ENCODE measurements at places on chromosomes 2 and 18.

GRCh38 chr2:148542614-148543013, 101.9 kb upstream of the EPC2 start:
- no peak for DNase-seq

- DNase-seq = no peak
Observed at GRCh38 chr2:227608561-227609338, 5.9 kb downstream of the SCYGR3 start.

- DNase-seq = no peak
Observed at GRCh38 chr2:150097901-150098531, 389.5 kb downstream of the RND3 start.

GRCh38 chr2:10028988-10029874, 14.1 kb upstream of the KLF11 start:
- no peak for DNase-seq

GRCh38 chr2:50529600-50530218, 502.2 kb downstream of the NRXN1 start:
- peak; percentile 31 for DNase-seq

DNA sequence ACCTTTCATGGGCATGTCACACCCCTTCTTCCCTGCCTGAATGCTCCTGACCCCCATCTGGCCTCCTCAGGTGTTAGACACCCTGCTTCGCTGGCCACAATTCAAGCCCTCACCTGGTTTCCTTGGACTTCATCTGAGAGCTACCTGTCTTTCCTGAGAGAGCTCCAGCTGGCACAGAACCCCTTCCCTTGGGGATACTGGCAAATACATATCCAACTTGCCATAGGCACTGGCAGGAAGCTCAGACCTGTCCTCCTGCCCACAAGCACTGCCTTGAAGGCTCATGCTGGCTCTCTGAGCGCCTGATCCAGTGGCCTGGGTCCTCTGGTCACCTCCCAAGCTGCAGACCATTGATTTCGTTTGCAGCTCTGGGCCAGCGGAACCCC, 74.1 kb upstream of the MAP4K3 start:
- no peak for DNase-seq

DNA sequence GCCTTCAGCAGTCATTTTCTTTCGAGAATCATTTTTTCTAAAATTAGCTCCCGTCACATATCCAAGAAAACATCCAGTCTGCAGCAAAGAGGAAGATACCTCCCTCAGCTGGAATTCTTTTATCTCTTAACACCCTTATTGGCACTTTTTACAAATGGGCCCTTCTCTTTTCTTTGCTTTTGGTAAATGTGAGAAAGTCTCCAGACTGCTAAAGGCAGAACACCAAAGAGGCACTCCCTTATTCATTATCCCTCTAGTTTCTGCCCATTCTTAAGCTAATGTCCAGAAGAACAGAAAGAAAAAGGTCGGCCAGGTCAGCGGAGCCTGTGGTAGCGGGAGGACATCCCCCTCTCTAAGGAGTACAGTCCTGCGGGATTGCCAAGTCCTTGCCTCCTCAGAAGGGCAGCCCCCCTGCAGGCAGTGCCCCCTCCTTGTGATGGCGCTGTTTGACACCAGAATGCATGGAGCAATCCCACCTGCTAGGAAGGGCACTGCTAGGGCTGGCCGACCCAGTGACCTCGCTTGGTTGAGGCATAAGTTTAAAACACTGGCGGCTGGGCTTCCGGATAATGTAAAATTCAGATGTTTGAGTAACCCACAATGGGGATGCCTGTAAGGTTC, 34.0 kb downstream of the ST6GAL2 start:
- no peak for DNase-seq

DNA sequence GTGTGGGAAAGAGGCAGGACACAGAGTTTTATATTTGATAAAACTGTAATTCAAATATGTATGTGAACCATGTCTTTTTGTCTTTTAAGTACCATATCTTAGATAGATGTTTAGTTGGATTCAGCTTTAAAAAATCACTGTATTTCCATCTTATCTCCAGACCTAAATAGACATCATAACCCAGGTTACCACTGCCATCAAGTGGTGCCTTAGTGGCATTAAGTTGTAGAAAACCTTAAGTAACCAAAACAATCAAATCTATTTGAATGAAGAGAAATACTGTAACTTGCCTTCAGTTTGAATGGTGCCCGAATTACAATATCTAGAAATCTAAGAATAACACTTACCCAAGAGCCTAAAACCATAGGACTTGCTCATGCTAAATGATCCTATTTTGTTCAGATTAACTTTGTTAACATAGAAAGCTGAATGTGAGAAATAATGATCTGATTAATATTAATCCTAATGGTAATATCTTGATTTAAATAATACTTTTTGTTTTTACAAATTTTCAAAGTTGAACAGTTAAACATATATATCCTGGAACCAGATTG, 92.5 kb upstream of the MAP2 start:
- DNase-seq = peak; percentile 8

DNA sequence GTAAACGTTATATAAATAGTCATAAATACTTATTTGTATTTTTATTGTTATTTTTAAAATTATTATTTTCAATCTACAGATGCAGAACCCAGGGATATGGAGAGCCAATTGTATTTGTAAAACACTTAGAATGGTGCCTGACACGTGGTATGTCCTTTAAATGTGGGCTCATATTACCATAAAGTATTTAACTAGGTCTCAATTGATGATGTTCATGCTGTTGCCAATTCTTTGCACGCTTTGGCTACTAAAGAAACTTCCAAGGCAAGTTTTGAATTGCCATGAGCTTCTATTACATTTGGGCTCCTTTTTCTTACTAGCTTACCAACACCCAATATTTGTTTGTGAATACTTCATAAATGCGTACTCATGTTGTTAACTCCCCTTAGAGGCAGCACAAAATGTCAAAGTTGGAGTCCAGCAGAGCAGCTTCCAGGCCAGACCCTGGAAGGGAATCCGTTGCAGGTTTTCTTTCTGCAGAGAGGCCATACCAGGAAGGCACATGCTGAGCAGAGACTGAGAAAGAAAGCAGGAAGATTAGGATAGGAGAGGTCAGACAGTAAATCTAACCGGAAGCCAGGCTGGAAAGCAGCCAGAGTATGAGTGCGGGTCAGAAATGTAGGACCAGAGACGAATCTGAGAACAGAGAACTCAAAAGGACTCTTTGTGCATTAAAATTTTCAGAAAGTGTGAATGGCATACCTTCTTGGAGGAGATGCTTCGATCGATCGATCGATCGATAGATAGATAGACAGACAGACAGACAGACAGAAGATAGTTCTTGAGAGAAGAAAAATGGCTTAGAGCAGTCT, 4.2 kb upstream of the NOSTRIN start:
- DNase-seq = no peak

DNA sequence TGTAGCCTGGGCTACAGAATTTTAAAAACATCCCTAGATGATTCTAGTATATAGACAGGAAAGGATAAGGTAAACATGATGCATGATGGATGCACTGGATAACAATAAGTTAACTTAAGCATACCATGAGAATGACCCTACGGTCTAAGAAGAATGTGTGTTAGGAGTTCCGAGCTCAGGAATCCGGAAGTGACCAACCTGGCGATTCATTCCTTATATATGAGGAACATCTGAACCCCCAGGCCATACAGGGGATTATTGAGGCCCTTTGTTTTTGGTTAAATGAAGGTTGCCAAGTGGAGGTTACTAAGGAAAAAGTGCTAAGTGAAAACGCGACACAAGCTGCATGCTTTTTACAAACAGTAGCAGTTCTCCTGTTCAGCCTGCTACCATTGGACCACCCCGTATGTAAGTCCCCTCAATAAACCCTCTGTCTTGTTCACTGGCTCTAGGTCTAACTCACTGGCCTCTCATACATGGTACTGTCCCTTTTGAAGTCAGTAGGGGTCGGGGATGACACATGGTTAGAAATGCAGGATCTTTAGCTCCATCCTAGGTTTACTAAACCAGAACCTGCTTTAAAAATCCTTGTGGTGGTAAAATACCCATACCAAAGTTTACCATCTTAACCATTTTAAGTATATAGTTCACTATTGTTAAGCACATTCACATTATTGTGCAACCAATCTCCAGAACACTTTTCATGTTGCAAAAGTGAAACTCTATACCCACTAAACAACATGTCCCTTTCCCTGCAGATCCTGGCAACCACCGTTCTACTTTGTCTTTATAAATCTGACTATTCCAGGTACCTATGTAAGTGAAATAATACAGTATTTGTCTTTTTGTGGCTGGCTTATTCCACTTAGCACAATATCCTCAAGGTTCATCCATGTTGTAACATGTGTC, 111.0 kb upstream of the MAP4K3 start:
- DNase-seq = no peak

DNA sequence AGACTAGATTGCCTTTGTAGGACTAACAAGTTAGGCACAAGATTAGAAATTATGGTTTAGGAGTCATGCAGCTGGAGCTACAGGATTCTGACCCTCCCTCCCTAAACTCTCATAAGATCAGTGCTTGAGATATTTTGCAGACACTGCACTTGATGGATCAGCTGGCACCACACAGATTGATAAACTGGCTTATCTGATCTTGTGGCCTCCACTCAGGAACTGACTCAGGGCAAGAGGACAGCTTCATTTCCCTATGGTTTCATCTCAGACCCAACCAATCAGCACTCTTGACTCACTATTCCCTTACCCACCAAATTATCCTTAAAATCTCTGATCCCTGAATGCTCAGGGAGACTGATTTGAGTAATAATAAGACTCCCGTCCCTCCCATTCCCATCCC, 152.3 kb downstream of the DIS3L2 start:
- DNase-seq = no peak

- no peak for DNase-seq
Observed at GRCh38 chr18:46199515-46200147, 95.4 kb downstream of the HAUS1 start.
